ENCODE measurements at places on chromosomes 3 and 15.

GRCh38 chr3:9778143-9779074 lies 8.7 kb upstream of the CAMK1 start:
- DNase-seq, result no peak

DNA sequence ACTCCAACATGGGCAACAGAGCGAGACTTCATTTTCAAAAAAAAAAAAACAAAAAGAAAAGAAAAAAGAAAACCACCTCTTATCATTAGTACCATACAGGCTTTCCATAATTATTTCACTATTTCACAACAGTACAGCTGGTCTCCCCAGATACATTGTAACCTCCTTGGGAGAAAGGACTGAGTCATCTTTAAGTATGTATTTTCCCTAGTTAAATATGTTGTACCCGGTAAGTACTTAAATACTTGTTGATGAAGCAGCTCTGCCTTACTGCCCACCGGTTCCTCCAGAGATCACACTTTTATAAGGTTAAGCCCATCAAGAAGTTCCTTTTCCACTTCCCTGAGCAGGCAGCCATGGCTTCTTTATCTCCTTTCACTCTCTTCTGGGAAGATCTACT lies 789.5 kb upstream of the CFAP20DC start:
- DNase-seq, result no peak

DNA sequence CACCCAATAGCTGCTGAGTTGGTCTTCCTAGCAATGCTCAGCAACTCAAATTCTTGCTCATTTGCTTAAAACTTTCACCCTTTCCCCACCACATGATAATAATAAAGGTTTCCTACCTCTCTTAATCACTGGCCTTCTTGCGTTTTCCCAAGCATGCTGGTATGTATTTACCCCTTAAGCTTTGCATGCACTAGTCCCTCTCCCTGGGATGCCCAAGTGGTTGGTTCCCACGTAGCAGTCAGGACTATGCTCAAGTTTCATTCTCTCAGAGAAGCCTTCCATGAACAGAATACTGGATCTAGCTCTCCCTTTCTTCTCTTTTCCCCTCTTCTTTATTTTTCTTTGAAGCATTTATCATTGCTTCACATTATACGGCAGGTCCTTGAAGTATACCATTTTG lies 108.8 kb downstream of the KBTBD8 start:
- no peak for DNase-seq

DNA sequence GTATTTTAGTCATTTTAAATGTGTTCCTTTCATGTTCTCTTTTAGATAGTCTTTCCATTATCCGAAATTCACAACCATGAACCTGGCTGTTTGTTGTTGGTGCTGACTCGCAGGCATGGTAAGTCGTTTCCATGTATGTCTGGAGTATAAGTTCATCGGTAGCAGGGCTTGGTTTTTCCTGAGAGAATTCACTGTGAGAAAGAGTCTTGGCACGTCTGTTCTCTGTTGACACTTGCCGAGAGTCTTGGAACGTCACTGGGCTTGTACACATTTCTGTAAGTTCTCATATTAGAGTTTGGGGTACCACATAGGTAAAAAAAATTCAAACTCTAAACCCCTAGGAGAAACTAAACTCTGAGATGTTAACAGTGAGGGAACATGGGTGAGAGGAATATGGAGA lies 29.4 kb upstream of the EIF4A2 start:
- DNase-seq, result no peak

GRCh38 chr15:58702233-58702632 lies 47.3 kb downstream of the ADAM10 start:
- no peak for DNase-seq

GRCh38 chr15:62483814-62484213 lies 318.7 kb upstream of the C2CD4B start:
- DNase-seq, result no peak

DNA sequence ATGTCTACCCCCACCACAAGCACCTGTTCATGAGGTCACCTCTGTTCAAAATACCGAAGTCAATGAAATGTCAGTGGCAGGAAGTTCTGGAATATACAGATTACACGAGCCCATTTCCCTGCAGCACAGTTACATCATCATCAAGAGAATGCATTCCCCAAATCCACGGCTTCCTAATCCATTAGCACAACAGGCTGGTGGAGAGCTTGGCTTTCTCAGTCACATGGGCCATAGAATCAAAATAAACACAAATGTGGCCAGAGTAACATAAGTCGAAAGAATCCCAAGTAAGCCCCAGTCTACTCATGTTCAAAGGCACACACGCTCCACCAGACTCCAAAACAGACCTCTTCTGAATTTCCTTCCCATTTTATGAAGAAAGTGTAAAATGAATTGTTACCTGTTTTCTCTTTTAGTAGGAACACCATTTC lies 419.3 kb downstream of the MAGI1 start:
- DNase-seq, result no peak

DNA sequence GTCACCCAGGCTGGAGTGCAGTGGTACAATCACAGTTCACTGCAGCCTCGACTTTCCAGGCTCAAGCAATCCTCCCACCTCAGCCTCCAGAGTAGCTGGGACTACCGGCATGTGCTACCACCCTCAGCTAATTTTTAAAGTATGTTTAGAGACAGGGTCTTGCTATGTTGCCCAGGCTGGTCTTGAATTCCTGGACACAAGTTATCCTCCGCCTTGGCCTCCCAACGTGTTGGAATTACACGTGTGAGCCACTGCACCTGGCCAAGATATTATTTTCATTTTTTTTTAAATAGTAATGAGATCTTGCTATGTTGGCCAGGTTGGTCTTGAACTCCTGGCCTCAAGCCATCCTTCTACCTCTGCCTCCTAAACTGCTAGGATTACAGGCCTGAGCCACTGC lies 4.4 kb upstream of the MPI start:
- no peak for DNase-seq

- no peak for DNase-seq
Observed at GRCh38 chr3:21662403-21662802, 88.6 kb downstream of the ZNF385D start.

GRCh38 chr15:90465140-90465929 lies 64.4 kb upstream of the CRTC3 start:
- no peak for DNase-seq

- no peak for DNase-seq
Observed at GRCh38 chr15:68427963-68428362, 4.0 kb downstream of the ITGA11 start.

GRCh38 chr3:38655708-38656300 lies 6.3 kb upstream of the SCN5A start:
- DNase-seq, result no peak

DNA sequence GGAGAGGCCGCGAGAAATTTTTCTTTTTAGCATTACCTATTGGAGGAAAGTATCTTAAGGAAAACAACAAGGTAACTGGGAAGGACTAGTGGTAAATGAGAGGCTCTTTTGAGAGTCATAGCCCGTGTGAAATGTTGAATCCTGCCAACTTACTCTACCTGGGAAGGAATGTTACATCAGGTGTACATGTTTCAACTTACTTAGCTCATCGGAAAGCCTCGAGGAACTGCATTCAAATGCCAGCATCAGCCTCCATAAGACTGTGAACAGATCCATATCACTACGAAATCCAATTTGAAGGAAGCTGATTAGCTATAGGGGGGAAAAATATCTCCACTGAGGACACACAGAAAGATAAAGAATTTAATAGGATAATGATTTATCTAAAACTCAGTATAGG lies 72.3 kb upstream of the PDZRN3 start:
- DNase-seq, result no peak

DNA sequence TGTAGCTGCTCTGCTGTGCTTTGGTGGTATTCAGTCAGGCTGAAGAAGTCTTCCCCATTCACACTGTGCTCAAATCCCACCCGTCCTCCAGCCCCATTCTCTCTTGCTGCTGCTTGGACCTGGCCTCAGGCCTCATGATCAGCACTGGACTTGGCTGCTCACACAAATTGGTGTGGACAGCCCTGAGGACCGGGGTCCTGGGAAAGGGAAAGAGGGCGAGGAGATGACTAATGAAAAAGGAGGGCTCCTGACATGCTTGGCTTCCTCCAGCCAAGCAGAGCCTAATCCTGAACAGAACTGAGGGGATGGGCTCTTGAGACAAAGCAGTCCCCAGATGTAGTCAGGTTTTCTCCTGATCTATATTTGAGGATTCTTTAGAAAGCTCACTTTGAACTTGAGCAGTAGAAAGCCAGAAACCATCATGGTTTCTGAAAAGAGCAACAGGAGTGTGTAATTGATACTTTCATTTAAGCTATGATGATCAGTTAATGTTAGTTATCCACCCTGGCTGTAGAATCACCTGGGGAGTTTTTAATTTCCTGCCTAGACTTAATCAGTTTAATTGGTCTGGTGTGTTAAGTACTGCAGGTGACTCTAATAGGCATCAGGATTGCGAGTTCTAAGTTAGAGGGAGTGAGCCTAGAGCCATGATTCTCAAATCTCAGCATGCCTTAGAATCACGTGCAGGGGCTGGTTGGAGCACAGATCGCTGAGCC lies 79.4 kb upstream of the THBS1 start:
- no peak for DNase-seq

GRCh38 chr3:153624310-153625030 lies 462.4 kb downstream of the RAP2B start:
- no peak for DNase-seq

DNA sequence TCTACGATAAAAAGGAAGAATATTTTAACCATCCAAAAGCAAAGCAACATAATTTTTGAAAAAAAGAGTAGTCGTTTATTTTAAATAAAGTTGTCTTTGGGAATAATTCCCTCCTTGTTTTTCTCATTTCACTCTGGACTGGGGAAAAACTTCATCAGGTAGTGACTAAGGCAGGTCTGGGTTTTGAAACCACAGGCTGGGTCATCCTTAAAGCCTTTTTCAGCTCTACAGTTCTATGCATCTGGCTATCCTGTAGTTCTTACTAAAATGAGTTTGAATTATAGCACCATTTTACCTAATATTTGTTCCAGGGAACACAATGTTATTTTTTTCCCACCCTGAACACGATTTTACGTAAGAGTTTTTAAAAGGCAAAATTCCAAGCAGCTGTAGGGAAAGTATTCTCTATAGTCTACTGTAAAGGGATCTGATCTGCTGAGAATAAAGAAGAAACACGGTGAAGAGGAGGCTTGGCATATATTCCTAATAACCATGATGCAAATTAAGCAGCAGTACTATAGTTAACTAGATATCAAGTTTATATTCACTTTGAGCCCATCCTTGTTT lies 107.7 kb downstream of the OSBPL10 start:
- DNase-seq, result no peak

DNA sequence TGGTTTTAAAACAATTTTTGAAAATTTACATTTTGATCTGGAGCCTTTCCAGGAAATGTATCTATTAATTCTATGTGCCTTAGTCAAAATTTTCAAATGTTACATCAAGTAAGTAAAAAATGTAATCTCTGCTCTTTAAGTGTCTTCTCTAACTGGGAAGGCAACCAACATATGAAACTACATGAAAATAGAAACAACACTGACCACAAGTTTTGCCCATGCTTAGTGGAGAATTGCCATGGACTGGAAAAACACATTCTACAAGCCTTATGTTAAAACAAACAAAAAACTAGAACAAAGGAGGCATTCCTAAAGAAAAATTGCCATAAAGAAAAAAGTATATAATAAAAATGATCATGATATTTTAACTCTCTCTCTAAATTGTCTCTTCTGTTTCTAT lies 75.9 kb upstream of the SPRED1 start:
- DNase-seq, result no peak

DNA sequence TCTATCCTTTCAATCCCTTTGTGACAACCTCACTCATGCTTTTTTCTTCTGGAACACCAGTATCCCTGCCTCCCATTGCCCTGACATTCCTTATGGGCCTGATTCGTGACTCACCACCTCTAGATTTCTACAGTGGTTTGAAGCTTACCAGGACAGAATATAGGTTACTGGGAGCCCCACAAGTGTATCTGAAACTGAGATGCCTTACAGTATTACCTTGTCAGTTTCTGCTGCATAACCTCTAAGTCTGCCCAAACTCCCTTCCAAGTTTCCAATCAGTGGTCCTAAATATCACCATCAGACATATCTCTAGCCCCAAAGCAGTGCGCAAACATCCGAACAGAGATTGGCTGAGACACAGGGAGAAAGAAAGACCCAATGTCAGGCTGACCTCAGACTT lies 5.6 kb downstream of the CPB1 start:
- DNase-seq, result no peak

DNA sequence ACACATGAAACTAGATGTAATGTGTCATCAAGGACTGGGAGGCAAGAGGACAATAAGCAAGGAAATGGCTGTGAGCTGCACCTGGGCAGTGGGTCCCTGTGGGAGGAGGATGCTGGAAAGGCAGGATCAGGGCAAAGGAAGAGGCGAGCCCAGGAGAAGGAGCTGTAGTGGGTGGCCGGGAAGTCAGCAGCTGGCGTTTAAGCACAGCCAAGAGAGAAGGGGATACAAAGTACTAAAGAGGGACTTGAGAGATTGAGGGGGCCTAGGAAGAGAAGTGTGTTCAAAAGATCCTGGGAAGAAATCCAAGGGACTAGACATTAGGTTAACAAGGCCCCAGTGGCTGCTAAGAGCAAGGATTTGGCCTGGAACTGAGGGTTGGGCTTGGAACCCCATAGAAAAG lies 188.5 kb upstream of the SLC24A5 start:
- DNase-seq, result no peak

DNA sequence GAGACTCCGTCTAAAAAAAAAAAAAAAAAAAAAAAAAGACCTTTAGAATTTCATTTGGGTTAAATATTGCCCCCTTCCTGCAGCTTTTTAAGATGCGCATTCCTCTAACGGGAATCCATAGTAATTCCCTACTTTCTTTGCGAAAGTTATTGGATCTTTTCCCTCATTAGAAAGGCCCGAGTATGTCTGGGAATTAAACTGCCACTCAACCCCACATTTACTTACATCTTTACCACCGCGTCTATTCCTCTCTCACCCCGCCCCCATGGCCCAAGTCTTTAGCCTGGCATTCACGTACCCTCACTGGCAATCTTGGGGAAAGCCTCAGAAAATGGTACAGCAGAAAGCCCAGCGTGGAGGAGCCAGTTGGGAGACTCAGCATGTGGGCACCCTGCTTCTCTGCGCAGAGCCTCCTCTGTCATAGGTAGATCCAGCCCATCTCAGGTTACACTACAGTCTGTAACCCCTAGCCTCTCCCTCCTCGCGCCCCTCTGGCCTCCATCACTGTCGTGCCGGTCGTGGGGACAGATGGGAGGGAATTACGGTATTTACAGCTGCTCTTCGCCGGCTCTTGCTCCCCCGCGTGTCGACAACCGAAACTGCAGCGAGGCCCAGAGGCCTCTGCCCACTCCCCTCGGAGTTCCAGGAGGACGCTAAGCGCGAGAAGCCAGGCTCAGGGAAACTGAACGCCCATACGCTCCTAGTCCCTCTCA lies 6.4 kb upstream of the ANKDD1A start:
- DNase-seq, result no peak

- DNase-seq, result no peak
Observed at GRCh38 chr3:94433811-94434210, 370.9 kb downstream of the NSUN3 start.

DNA sequence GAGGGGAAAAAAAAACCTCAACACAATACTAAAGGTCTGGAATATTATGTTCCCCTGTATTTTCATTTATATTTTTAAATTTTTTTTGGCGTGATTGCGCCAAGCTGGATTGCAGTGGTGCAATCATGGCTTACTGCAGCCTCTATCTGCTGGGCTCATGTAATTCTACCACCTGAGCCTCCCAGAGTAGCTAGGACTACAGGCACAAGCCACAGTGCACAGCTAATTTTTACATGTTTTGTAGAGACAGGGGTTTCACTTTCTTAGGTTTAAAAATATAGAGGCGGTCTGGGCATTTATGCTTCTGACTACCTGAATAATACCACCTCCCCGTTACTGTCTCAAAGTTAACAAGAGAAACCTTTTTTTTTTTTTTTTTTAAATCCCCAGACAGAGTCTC lies 51.1 kb upstream of the MAP4 start:
- DNase-seq, result no peak

GRCh38 chr15:56973463-56973862 lies 55.0 kb downstream of the TCF12 start:
- DNase-seq, result no peak

- DNase-seq, result no peak
Observed at GRCh38 chr3:160473978-160474377, 24.4 kb upstream of the TRIM59 start.

Measured in thoracic aorta (tissue), 2 donors.